Dorsolateral prefrontal cortex (tissue), 122 donors: ENCODE measurements at places on chromosomes 1 and 21.

DNA sequence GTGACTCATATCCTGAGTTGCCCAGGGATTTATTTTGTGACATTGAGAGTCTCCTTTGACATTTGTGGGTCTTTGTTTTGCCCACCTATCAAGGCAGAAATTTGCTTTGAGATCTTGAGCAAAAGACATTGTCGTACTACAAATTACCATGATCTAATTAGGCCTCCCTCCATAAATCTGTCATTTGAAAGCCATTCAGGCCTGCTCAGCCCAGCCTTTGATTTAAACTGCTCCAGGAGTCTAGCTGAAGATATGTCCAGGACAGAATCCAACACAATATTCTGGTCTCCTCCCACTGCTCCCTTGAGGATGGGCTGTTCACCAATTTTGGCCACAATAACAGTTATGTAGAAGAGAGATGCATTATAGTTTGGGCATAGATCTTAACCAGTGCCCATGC is 86.7 kb downstream of the PROX1 start:
- no peak for DNase-seq

GRCh38 chr1:244865028-244865371 is 657 bp upstream of the HNRNPU start:
- DNase-seq = peak; percentile 36

- no peak for DNase-seq
Measured at GRCh38 chr1:61496501-61496900, 228.4 kb downstream of the TM2D1 start.

DNA sequence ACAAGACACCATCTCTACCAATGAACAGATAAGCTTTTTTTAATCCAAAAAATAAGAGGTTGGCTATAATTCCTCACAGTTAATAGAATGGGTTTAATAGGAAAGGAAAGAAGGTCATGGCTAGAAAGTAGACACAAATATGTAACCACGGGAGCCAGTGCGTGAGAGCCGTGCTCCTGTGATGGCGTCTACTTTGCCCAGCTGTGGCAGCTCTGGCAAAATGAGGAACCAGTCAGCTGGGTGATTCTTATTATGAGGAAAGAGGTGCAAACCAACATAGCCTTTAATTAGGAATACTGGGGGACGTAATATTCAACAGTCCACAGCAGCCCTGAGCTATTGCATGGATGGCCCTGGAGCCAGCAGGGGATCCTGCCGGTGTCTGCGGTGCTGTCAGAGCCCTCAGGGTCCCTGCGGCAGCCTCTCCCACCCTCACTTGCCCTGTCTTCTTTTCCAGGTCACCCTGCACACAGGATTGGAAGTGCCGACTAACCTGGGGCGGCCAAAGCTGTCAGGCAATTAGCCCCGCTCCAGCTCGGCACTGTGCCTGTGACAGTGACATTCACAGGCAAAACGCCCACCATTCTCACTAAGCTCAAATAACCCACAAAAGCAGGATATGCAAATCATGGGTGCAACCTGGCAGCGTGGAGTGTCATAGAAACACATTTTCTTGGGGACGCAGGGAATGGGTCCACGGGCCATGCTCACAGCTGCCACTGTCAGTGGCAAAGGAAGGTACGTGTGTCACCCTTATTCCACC is 25.9 kb upstream of the GNPAT start:
- DNase-seq = peak; percentile 13

GRCh38 chr21:27101523-27101922 is 134.6 kb upstream of the ADAMTS5 start:
- no peak for DNase-seq

- DNase-seq = no peak
Measured at GRCh38 chr1:21530368-21531016, 21.3 kb downstream of the ALPL start.

DNA sequence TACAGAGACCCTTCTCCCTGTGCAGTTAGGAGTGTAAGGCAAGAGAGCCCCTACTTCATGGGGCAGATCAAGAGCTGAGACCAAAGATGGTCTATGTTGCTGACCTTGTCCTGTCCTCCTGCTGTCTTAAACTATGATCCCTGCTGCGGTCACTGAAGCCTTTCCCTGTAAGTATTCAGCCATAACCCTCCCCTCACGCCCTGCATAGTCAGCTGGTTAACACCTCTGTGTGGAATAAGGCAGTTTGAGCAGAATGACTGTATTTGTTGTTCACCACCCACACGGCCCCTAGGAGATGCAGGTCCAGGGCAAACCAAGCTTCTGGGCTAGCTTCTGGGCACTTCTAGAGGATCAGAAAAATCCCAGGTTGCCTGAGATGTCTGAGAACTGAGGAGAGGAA is 356 bp downstream of the TSPAN1 start:
- DNase-seq = no peak

DNA sequence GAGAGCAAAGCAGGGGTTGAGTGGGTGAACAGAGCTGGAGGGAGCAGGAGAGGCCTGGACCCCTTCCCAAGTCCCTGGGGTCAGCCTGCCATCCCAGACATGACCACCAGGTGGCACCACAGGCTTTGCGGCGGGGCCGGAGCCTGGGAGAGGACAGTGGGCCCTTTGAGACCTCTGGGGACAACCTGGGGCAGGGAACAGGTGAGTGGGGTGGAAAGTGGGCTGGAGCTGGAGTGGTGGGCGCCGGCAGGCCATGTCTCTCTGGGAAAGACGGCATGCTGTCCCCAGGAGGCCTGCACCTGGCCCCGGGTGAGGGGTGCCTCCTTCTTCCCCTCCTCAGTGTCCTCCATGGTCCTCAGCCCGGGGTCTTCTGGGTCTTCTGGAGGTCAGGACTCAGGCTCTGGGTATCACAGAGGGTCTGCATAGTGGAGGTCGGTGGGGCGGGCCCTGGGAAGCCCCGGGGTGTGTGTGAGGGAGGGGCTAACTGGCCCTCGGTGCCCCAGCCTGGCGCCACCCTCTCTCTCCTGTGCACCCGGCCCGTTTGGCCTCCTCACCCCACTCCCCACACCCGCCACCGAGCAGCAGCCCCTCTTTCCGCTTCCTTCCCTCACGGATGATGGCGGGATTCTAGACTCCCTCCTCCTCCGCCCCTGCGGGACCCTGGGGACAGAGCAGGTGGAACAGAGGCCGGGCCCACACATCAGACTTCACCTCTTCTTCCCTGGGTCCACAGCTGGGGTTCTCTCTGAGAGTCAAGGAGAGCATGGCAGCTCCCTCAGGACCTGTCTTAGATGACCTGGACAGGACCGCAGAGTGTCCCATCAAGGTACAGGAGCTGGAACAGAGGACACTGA is 28.5 kb upstream of the PKP1 start:
- peak; percentile 52 for DNase-seq

DNA sequence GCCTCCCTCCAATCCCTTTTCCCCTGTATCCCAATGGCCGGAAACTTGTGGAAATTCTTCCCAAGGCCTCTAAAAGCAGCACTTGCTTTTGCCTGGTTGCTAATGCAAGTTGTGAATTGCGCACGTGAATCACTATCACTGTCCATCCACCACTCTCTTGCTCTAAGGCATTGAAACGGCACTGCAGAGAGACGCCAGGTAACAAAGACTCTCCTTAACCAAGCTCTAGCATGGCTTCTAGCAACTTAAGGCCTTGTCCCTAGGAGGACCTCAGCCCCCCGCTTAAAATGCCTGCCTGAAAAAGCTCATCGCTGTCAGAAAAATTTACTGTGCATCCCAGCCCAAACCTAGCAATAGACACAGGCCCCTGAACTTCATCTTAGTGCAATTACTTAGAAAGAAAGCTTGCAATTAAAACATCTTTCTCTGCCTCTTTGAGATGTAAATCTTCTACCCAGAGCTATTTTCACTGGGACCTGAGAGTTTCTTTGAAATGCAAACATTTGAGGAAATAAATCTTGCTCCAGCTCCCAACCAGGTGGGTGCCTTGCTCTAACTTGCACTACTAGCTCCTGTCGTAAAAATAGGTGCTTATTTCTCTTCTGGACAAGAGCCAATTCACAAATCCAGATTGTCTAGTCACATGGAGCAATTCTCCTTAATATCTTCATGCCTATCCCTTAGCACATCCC is 32.9 kb upstream of the ITLN2 start:
- no peak for DNase-seq

- peak; percentile 92 for DNase-seq
Measured at GRCh38 chr1:41618066-41618825, 133.8 kb upstream of the EDN2 start.

DNA sequence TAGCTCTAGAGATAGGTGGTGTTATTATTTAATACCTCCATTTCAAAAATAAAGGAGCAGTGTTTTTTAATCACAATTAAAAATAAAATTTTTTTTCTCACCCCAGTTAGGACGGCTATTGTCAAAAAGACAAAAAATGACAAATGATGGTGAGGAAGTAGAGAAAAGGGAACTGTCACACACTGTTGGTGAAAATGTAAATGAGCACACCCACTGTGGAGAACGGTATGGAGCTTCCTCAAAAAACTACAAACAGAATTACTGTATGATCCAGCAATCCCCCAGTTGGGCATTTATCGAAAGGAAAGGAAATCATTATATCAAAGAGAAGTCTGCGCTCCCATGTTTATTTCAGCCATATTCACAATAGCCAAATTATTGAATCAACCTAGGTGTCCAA is 148.7 kb upstream of the NR5A2 start:
- no peak for DNase-seq

DNA sequence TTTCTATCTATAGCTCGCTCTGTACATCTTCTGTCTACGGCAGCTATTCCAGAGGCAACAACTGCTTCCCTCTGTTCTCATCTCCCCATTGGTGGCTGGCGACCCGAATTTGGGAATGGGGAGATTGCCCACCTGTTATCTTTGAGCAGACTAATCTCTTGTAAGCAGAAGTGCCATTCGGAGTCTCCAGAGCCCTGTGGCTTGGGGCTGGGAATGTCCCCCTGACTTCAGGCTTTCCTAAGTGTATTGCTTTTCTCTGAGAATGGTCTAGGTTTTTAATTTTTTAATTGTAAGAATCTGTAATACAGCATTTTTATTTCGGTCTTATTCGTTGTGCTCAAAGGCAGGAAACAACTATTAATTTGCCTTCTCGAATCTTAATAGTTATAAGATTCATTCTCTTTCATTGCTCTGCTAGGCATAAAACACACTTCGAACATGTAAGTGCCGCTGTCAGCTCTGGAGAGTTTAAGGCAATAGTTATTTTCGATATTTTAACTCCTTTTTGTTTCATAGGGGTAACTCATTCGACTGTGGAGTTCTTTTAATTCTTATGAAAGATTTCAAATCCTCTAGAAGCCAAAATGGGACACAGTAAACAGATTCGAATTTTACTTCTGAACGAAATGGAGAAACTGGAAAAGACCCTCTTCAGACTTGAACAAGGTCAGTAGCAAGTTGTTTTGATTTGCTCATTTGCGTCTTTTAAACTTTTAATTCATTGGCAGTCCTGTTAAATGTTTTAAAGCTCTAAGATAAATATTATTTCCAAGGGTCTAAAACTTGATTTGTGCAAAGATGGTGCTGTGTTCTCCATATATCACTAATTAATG is 514 bp downstream of the AGL start:
- peak; percentile 23 for DNase-seq

DNA sequence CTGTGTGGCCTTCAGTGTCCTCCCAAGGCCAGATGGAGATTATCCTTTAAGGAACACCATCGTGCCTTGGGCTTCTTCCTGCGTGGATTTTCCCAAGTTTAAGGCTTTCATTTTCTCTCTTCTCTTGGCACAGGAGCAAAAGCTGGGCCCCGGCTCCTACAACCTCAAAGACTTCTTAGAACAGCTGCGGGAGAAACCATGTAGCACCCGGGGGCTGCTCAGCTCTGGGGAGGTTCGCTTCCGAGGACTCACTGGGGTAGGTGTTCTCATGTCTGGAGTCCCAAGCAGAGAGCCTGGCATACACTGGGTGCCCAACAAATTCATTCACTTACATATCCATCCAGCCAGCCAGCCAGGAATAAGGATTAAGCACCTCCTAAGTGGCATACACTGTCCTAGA is 6.6 kb upstream of the TTC22 start:
- DNase-seq = no peak

- DNase-seq = peak; percentile 3
Measured at GRCh38 chr1:219174460-219175211, 958 bp downstream of the LYPLAL1 start.

GRCh38 chr1:76856104-76856503 is 11.2 kb upstream of the ST6GALNAC5 start:
- no peak for DNase-seq

DNA sequence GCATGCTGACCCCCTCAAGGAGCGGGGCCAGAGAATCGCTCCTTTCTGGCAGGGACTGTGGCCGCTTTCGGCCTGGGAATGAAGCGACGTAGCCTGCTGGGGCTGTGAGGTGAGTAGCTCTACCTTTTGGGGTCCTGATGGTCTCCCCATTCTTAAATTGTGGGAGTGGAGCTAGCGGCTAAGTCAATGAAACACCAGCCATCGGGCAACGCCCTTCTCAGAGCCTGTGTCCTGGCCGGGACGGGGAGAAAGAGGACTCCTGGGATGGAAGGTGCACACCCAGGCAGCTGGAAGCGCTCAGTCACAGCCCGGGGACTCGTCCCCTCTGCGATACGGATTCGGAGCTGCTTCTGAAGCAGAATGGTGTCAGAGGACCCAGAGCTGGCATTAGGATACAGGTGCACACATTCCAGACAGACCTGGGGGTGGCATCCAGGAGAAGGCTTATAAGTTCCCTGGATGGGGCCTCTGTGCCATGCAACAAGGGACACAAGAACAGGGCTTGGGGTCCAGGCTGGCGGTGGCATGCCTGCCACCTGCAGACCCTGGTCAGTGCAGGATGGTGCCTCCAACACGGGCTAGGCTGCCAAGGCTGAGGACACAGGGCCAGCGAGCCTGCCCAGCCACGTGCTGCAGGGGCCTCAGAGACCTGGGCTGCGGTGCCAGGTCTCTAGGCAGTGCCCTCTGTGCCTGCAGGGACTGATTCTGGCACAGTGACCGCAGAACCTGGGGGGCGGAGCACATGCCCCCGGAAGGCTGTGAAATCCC is 945 bp upstream of the WNT9A start:
- no peak for DNase-seq

GRCh38 chr1:9376430-9376829 is 83.7 kb downstream of the SPSB1 start:
- DNase-seq = no peak

DNA sequence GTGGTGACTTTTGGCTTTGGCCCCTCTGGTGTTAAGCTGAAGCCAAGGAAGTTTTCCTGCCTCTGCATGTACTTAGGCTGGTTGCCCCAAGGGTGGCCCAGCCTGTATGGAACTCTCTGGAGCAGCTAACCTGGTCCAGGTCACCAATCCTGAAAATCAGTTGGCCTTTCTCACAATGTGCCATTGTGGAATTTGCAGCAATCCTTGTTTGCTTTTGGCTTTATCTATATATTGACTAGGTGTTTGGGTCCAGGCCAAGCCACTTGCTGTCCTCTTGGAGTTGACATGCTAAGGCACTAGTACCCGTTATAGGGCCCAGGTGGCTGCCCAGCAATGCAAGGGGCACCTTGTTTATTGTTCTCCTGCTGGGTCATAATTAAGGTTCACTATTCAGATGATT is 124.6 kb downstream of the CAMTA1 start:
- DNase-seq = no peak

- DNase-seq = no peak
Measured at GRCh38 chr1:173507847-173508209, 30.7 kb downstream of the PRDX6 start.
